ENCODE measurements at places on chromosomes 11 and 22.

GRCh38 chr22:31822523-31822922 lies 68.7 kb downstream of the DEPDC5 start:
- DNase-seq: no peak

DNA sequence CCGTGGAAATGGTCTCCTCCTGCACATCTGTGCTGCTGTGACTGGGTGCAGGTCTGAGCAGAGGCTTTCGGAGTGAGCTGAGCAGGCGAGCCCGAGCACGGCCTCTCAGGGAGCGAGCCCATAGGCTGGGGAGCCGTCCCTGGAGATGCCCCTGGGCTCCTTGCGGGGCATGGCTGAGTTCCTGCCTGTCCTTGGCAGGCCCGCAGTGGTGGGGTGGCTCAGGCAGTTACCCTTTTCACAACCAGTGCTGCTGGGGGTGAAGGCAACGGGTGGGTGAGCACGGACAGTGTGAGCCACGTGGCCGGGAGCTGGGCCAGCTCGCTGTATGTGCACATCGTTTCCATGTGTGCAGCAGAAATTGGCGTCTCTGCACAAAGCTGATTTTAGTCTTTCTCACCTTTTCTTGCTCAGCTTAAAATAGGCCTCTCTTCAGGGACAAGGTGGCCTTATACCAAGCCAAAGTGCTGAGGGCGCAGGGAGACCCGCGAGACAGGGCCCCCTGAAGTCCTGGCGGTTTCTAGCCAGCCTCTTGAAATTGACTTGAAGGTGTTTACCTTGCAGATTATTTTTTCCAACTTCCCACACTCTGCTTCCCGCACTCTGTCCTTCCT lies at the start of gene TP53AIP1:
TP53AIP1 (minus strand) TSS at position 55 of the 611 bp plus-strand sequence. CDS start 5,053 bp downstream, outside the sequence.
- DNase-seq: no peak

GRCh38 chr22:45426387-45426786 lies 12.9 kb downstream of the RIBC2 start:
- DNase-seq: no peak

DNA sequence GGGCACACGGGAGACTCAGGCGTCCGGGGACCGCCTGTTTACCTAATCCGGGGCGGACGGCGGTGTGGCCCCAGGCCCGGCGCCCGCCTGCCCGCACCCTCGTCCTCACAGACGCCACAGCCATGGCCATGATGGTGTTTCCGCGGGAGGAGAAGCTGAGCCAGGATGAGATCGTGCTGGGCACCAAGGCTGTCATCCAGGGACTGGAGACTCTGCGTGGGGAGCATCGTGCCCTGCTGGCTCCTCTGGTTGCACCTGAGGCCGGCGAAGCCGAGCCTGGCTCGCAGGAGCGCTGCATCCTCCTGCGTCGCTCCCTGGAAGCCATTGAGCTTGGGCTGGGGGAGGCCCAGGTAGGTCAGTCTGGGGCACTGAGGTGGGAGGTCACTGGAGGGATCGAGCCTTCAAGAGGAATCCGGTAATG lies 10.0 kb upstream of the RAB1B start:
- no peak for DNase-seq

DNA sequence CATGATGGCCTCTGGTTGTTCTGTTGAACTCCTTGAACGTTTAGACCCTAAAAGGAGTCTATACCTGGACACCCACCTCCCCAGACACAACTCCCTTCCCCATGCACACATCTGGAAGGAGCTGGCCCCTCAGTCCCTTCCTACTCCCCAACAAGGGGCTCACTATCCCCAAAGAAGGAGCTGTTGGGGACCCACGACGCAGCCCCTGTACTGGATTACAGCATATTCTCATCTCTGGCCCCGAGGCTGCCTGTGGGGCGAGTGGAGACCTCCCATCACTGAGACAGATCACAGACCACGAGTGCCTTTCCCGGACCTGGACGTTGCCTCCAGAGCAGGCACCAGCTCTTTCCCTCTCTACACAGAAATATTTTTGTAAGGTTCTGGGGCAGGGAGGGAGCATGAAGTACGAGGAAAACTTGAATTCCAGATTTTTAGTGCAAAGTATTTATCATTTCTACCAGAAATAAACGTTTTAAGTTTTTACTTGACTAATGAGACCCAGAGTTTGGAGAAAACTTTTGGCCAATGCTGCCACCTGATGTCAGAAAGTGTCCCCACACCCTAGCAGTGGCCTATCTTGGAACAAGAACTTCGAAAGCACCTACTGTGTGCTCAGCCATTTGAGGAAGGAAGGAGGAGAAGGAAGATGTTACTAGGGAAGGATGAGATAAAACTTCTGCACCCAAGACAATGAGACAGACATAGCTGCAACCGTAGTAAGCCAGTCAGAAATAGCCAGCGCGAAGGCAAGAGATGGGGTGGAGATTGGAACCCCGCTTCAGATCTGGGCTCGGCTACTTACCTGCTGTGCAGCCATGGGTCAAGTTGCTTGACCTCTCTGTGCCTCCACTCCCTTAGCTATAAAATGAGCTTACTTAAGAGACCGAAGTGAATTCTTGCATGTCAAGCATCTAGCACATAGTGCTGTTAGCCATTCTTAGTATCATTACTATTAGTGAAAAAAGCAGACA lies 10.2 kb upstream of the POU2F3 start:
- DNase-seq: no peak

- peak; percentile 14 for DNase-seq
These were observed 25.9 kb upstream of the ROBO3 start for GRCh38 chr11:124839128-124839971.

- no peak for DNase-seq
These were observed 49.8 kb upstream of the SPATA19 start for GRCh38 chr11:133895061-133895479.

DNA sequence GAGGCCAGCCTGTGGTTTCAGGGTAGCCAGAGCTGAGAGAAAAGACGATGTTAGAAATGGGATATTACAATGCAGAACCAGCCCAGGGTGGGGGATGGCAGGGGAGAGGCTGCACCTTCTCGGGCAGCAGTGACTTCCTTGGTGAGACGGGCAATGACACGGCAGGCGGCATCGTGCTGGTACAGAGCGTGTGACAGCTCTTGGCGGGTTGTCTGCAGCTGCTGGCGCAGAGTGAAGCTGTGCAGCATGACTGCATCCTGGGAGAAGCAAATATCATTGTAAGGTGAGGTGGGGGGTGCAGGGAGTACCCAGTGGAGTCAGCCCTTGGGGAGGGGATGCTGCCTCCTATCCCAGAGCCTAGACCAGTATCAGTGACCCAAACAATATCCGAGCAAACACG lies 3.8 kb downstream of the PRPF19 start:
- DNase-seq: no peak

DNA sequence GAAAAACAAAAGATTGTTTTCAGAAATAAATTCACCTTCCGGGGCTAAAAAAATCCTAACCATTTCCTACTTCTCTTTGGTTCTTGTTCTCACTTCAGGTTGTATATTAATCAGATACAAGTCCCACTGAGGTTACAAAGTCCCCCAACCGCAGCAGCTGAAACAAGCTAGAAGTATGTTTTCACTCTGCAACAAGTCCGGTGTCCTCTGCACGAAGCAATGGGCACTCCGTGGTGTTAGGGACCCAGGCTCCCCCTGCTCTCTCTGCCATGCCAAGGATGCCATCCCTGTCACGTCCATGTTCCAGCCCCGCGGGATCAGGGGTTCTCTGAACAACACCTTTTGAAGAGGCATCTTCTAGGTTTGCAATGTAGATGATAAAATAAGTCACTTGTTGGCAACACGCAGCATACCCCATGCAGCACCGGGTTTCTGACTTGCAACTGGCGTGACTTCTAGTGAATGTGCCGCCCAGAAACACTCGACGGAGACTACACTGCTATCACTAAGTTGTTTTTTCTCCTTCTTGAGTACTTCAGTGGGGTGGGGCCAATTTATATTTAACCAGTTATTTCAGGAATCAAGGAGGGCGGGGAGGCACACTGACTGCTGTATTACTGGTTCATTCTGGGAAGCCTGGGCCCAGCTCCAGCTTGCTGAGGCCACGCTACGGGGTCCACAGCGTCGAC lies 25.4 kb upstream of the GSTP1 start:
- DNase-seq: no peak

DNA sequence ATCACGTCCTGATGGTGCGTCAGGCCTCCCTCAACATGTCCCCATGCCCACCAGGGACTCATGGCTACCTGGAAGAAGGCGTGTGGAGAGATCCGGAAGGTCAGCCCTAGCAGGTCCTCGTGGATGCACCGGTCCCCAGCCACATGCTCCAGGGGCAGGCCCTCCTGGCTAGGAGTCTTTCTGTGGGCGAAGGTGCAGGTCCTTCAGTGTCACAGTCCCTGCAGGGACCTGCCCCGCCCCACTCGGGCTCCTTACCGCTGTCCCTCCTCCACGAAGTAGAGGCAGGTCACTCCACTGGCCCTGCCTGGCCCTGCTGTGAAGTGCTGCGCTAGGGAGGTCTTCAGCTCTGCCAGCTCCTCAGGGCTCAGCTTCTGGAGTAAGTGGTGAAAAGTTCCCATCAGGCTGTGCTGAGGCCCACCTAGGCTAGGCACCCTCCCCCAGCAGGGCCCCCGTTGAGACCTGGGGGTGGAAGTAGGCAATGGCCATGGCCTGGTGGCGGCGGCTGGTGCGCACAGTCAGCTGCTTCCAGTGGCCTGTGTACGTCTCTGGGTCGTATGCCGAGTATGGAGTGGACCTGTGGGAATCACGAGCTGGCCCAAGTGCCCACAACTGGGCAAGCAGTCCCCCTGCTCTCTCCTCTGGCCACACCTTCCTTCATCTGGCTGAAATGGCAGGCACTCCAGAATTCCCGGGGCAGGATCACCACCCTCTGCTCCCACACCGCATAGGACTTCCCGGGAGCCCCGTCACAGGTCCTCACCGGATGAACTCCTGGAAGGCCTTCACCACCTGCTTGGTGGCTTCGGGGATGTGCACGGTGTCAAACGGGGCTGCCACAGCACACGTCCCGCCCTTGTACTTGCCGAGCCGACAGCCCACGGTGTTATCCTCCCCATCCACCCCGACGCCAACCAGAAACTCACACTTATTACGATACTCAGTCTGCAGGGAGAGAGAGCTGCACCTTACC lies 1.1 kb upstream of the RANBP1 start:
- no peak for DNase-seq

DNA sequence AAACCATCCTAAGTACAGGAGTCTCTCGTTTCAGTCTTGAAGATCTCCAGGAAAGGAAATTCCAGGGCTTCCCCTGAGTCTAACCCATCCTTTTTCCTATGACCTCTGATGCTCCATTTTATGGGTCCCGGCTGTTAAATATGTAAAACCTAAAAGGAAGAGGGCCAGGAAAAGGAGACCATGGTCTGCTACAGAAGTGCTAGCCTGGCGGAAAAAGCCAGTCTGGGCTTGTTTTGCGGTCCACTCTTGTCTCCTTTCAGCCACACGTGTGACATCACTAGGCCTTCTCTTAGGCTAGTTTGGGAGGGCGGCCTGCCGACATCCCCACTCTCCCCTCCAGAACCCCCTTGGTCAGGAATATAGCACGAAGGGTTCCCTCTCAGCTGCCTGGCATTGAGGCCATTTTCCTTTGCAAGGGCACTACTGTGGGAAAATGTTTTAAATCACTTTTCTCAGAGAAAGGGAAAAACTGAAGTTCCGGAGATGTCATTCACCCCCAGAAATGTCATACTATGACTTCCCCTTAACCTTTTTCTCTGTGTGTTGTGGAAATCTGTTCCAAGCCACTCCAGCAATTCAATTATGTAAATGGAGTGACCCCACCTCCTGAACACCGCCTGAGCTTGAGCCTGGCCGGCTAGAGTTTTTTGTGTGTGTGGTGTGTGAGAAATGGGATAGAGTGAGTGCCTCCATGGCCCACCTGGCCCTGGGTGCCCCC lies 86.9 kb downstream of the UBASH3B start:
- no peak for DNase-seq

DNA sequence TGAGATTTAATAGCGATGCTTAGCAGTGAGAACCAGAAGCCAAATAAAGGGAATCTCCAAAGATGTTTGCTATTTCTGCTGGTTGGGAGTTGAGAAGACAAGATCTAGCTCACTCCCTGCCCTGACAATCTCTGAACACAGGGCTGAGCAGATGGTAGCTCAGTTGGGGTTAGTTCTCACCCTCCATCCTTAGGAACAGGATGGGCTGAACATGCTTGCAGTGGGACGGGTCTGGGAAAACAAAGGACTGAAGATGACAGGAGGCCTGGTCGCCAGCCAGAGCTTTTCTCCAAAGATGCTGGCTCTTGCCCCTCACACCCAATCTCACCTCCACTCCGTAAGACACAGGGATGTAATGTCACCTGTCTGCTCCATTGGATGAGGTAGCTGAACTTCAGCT lies 72.7 kb downstream of the SC5D start:
- DNase-seq: no peak

GRCh38 chr22:29310863-29311339 lies 4.5 kb downstream of the GAS2L1 start:
- DNase-seq: peak; percentile 78

DNA sequence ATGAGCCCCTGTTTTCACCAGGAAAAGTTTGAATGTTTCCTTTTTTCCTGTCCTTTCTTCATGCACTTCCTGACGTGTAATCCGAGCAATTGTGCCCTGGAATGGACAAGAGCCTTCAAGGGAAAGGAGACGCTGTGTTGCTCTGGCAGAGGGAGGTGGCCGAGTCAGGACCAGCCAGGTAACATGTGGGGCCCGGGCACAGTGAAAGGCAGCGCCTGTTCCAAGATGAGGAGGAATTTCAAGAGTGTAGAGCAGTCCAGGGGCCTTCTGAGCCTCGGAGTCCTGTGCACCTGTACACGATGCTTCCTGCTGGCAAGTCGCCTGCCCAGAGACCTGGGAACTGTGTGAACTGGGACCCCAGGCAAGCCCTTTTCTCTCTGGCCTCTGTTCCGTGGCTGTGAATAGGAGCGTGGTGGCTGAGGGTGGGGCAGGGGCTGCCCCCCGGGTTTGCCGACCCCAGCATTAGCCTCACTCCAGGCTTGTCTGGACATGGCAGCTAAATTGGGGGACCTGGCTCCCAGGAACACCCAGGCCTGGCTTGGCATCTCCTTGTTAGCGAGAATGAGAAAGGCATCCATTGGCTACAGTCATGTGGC lies 92.0 kb downstream of the MYEOV start:
- no peak for DNase-seq

- no peak for DNase-seq
These were observed 24.5 kb downstream of the GAS2 start for GRCh38 chr11:22690871-22691270.

- DNase-seq: no peak
These were observed 8.5 kb downstream of the RAB6A start for GRCh38 chr11:73752216-73752867.

- no peak for DNase-seq
These were observed 154.5 kb upstream of the C11orf87 start for GRCh38 chr11:109267293-109268095.

- no peak for DNase-seq
These were observed 17.4 kb upstream of the ETS1 start for GRCh38 chr11:128604723-128605122.
